ENCODE measurements at places on chromosomes 4 and X. TPM values are rescaled to one million over a fixed set of nuclear protein-coding genes. Genes with fewer than 3 reads are reported as not detected.

GRCh38 chr4:21949073-21949457, 493 bp upstream of the KCNIP4 start:
- DNase-seq, result peak; percentile 17

- DNase-seq, result no peak
Observed at GRCh38 chr4:111959222-111959621, 186.0 kb upstream of the FAM241A start.

GRCh38 chr4:122777846-122778673, 45.6 kb downstream of the BBS12 start:
- no peak for DNase-seq

DNA sequence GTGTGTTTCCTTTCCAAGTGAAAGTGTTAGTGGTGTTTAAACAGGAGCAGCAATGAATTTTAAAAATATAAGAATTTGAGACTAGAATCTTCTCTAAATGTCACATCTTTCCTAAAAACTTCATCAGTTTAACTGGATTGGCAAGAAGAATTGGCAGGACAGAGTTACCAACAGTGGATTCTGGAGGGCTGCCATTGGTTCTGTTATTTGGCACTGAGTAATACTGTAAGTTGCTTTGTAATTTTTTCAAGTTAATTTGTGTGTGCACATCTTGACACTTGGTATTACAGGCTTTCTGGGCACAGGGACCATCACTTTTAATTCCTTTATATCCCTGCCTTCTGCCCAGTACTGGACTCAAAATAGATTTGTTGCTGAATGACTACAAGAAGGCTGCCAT, 4.5 kb upstream of the GPRIN3 start:
- no peak for DNase-seq

DNA sequence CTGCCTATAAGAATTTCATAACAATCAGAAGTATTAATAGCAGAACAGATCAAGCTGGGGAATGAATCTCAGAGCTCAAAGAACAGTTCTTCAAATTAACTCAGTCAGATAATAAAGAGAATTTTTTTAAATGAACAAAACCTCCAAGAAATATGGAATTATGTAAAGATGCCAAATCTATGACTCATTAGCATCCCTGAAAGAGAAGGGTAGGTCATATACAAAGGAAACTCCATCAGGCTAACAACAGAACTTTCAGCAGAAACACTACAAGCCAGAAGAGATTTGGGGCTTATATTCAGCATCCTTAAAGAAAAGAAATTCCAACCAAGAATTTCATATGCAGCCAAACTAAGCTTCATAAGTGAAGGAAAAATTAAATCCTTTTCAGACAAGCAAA, 28.6 kb downstream of the CBR4 start:
- no peak for DNase-seq

- no peak for DNase-seq
Observed at GRCh38 chrX:112803060-112803459, 37.6 kb downstream of the AMOT start.

DNA sequence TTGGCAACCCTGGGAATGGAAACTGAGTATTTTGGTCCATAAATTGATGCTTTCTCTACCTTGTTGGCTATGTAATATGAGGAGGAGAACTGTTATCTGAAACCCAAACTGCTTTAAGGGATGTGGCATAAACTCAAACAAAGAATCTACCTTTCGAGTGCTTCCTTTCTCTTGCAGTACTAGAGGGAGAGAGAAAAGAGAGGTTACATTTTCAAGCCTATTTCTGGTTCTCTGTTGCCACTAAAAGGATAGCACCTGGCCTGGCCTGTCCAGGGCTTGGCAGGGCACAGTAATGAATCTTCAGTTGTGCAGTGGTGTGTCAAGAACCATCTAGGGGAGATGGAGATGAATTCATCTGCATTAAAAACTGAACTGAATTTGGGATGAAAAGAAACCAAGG, 308.6 kb downstream of the PTTG2 start:
- DNase-seq, result no peak

- DNase-seq, result no peak
Observed at GRCh38 chrX:44705817-44706551, 137.8 kb upstream of the DUSP21 start.

GRCh38 chr4:42489095-42489494, 91.8 kb downstream of the SHISA3 start:
- DNase-seq, result no peak

DNA sequence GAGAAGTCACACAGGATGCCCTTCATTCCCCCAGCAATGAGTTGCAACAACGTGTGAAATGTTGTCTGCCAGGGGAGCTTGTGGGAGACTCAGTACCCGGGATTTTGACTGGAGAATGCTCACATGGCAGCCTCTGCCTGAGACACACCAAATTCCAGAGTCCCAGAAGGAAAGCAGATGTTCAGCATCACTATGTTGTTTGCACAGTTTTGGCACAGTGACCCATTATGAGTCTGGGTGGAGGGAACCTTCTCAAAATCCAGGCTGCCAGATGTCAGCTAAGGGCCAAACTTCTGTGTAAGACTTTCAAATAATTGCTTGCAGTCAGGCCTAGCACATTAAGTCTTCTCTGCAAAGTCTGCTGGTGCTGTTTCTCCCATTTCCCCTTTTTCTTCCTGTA, 1029.7 kb upstream of the TENM3 start:
- no peak for DNase-seq

DNA sequence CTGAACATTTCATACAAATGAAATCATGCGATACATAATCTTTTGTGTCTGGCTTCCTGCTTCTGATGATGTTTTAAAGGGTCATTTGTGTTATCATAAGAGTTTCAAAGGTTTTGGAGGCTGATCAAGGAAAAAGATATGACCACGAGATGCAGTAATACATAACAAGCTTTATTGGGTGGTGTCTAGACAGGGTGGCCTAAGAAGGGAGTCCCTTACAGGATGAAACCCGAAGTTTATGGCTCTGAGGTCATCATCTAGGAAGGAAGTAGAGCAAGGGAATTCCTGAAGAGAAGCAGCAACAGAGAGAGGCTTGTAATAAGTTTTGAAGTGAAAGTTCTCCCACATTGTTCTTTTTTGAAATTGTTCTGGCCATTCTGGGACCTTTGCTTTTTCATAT, 40.8 kb upstream of the SOD3 start:
- no peak for DNase-seq

GRCh38 chrX:47316276-47317025, 53.9 kb upstream of the ZNF157 start:
- DNase-seq, result peak; percentile 7

DNA sequence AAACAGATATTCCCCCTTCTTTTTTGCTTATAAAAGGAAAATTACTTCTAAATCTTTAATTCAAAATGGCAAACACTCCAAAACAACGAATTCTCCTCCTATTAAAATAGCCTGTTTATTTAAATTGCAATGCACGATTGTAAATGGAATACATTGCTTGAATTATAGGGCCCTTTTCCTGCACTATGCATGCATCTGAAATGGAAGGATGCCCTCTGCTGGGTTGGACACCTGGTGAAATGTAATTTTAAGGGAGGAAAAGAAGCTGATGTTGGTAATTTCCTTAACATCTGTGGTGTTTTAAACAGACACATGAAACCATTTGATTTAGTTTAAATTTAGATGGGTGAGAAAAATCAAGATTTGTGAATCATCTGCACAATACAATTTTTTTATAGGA, 72.8 kb downstream of the GRXCR1 start:
- peak; percentile 6 for DNase-seq

- DNase-seq, result peak; percentile 6
Observed at GRCh38 chrX:50211510-50211909, 6.9 kb downstream of the CCNB3 start.

DNA sequence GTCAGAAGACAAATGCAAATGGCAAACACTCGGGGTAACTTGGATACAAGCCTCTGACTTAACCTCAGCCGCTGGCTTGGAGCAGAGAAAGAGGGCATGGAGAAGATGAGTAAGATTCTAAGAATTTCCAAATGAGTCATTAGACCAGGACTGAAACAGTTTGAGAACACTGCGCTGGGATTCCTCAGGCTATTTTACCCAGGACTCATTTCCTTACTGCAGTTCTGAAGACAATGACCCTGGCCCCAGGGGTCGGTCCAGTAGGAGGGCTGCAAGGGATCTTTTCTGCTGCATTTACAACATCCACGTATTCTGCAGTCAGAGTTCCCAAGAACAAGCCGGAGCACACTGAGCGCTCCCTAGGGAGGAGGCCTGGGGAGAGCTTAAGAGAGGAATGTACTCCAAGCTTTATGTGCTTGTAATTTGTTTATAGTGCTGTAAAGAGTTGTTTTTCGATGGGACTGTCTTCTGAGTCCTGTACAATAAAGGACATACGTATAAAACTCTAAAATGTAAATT, 27.3 kb upstream of the SORBS2 start:
- peak; percentile 17 for DNase-seq

DNA sequence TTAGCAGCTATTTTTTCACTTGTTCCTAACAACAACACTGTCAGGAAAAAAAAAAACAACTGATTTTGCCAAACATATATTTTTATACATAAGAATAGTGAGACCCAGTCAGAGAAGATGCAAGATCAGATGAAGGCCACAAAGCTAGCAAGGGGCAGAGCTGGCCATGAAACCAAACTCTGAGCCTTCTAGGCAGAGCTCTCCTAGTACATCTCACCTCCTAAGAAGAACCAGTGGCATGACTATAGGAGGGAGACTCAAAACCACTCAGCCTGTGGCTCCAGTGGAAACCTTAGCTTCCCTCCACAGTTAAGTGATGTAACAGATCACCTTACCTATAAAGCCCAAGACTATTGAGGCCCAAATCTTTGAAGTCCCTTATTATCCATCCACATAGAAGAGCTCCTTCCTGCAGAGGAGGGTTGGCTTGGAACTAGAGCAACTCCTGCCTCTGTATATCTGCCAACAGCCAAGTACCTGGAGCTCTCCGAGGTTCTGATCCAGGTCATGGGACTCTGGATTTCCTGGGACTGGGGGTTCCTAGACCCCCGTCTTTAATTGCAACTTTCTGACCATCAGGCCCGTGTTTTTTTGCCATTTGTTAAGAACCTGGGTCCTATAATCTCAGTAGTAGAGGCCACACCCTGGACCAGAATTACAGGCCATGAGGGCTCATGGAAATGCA, 136.5 kb downstream of the SH3KBP1 start:
- no peak for DNase-seq

- DNase-seq, result no peak
Observed at GRCh38 chr4:93747220-93747619, 81.3 kb upstream of the ATOH1 start.

DNA sequence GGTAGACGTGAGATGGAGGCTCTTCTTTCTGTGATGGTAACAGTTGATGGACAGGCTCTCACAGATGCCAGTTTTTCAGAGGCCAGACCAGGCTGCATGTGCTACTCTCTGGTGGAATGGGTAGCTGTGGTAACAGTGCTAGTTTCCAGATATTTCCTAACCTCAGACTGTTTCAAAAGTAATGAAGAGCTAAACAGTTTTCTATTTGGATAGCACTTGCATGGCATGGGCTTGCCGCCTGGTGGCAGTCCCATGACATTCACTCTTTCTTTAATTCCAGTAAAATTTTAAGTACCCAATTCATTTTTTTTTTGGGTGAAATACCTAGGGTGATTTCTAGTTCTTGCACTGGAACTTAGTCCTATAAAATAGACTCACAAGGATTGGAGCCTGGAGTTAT, 220.2 kb upstream of the MAD2L1 start:
- DNase-seq, result no peak

DNA sequence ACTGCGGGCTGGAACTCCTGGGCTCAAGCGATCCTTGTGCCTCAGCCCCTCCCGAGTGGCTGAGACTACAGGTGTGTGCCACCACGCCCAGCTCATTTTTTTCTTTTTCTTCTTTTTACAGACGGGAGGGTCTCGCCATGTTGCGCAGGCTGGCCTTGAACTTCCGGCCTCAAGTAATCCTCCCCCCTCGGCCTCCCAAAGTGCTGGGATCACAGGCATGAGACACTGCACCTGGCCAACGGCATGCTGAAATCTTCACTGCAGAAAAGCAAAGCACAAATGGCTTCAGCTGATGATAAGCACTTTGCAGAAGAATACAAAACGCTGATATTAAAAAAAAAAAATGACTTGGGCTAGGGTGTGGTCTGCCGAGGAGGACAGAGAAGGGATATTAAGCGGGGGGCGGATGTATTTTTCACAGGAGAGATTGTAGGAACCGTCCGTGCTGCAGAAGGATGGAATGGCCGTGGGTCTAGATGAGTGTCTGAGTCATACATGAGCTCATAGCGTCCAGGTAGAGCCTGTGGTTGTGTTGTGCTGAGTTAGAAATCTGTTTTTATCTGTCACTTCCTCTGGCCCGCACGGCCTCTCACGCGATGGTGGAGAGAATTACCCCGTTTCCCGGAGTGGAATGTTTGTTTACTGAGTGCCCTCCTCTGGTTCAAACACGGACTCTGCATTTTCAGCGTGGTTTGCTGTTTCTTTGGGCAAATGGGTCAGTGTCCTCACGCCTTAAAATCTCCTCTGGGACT, 8.5 kb upstream of the AKAP17A start:
- DNase-seq, result no peak

PPM1K gene
- total RNA-seq, result 9.7 TPM

HPGDS gene
- 0.33 TPM for total RNA-seq

BMP3 gene
- total RNA-seq, result not detected

STIM2 gene
- 65.7 TPM for total RNA-seq

COL4A6 gene
- 10.5 TPM for total RNA-seq

POF1B gene
- total RNA-seq, result not detected

PPP1R2C gene
- not detected for total RNA-seq

CT45A3 gene
- not detected for total RNA-seq

BEND4 gene
- total RNA-seq, result 16.3 TPM

DCHS2 gene
- total RNA-seq, result not detected

VCX3A gene
- total RNA-seq, result not detected

MAGEA8 gene
- not detected for total RNA-seq

CNGA1 gene
- total RNA-seq, result not detected

MAOA gene
- 1.6 TPM for total RNA-seq

All from endothelial cell (in vitro differentiated cells).